Bronchial epithelial cell (primary cell): ENCODE measurements at places on chromosomes 5 and 9. TPM values are rescaled to one million over a fixed set of nuclear protein-coding genes. Genes with fewer than 3 reads are reported as not detected.
A peak's percentile ranks its signal among the peaks of the same experiment; 100 is the strongest.

DNA sequence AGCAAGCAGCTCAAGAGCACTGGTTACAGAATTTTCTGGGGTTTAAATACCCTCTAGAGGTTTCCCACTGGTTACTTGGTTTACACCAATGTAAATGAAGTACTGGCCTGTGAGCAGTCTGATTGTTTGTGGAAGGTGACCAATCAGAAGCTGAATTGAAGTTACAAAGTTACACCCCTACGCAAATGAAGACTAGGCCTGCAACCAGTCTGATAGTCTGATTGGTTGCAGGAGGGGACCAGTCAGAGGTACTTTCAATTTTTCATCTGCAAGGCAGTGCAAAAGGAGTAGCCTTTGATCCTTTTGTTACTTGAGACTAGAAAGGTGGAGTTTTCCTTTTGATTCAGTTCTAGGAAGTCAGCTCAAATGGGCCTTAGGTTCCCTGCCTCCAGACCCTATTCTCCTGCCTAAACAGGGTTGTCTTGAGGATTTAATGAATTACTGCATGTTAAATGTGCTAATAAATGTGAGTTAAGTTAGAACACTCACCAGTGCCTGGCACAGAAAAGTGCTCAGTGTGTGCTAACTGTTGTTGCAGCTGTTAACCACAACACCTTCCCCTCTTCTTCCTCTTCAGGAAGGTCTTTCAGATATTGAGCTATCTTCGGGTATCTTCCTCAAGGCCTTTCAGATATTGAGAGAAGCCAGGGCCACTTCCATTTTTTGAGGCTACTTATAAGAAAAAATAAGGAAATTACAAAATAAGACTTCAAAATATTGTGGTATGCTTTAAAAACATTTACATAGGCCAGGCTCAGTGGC is 32.1 kb upstream of the CLINT1 start:
- no peak for DNase-seq

- no peak for DNase-seq
These were observed 290.4 kb upstream of the PDE4D start for GRCh38 chr5:60183881-60184280.

DNA sequence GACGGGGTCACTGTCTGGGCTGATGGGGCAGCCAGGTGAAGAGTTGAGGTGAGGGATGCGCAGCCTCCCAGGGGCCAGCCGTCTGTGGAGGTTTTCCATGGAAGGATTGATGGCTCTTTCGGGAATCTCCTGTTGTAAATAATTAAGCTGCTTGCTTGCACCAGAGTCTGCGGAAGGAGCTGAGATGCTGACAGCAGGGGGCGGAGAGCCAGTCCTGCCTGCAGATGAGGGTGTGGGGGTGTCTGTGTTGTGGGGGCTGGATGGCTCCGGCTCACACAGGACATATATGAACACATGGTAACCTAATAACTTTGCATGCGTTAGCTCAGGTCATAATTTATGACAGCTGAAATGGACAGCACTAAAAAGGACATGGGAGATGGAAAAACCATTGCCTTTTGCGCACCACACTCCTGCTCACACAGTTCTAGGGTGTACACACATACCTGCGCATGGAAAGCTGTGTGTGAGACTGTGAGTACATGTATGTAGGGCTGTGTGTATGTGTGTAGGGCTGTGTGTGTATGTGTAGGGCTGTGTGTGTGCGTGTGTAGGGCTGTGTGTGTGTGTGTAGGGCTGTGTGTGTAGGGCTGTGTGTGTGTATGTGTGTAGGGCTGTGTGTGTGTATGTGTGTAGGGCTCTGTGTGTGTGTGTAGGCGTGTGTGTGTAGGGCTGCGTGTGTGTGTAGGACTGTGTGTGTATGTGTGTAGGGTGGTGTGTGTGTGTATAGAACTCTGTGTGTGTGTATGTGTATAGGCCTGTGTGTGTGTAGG is 36.8 kb upstream of the SEMA4D start:
- no peak for DNase-seq

DNA sequence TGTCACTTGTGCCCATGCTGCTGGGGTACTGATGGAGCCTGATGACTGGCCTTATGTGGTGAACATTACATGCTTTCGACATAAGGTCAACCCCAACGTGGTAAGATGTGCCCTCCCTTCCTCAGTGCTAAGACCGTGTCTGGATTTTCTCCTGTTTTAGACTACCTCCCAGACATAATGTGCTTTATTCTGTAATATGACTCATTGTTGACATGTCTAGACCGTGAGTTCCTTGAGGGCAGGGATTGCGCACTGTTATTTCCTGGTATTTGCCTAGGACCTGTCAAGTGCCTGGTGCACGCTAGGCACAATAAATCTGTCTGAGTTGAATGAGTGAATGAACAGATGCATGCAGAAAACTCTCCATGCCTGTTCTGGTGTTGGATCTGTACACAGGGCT is 346.0 kb downstream of the KDM4C start:
- peak; percentile 74 for DNase-seq

- DNase-seq = peak; percentile 64
These were observed 7.0 kb downstream of the PAM start for GRCh38 chr5:102762095-102762534.

DNA sequence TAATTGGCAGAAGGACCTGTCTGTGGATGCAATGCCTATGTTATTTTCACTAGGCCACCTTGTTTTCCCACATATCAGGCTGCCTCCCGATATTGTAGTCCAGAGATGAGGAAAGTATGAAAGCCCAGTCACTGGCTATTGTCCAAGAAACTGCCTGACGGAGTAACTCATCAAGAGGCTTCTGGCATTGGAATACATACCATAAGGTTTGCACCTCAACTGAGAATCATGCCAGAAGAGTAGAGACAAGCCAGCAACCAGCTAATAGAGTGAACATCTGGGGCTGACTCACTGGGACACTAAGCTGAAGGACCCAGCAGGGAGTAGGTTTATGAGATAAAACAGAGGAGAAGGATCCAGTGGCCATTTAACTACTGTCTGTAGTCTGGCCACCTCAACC is 137.2 kb upstream of the FST start:
- peak; percentile 98 for DNase-seq

DNA sequence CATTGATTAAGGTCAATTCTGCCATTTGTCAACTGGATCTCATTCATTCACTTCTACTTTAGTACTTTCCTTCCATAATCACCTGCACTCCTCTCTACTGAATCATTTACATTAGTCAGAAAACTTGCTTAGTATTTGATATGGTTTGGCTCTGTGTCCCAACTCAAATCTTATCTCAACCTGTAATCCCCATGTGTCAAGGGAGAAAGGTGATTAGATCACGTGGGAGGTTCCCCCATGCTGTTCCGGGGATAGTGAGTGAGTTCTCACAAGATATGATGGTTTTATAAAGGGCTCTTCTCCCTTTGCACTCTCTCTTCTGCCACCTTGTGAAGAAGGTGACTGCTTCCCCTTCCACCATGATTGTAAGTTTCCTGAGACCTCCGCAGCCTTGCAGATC is 23.7 kb upstream of the UGCG start:
- peak; percentile 55 for DNase-seq

GRCh38 chr5:180723936-180724335 is 15.9 kb downstream of the OR2Y1 start:
- DNase-seq = peak; percentile 5

DNA sequence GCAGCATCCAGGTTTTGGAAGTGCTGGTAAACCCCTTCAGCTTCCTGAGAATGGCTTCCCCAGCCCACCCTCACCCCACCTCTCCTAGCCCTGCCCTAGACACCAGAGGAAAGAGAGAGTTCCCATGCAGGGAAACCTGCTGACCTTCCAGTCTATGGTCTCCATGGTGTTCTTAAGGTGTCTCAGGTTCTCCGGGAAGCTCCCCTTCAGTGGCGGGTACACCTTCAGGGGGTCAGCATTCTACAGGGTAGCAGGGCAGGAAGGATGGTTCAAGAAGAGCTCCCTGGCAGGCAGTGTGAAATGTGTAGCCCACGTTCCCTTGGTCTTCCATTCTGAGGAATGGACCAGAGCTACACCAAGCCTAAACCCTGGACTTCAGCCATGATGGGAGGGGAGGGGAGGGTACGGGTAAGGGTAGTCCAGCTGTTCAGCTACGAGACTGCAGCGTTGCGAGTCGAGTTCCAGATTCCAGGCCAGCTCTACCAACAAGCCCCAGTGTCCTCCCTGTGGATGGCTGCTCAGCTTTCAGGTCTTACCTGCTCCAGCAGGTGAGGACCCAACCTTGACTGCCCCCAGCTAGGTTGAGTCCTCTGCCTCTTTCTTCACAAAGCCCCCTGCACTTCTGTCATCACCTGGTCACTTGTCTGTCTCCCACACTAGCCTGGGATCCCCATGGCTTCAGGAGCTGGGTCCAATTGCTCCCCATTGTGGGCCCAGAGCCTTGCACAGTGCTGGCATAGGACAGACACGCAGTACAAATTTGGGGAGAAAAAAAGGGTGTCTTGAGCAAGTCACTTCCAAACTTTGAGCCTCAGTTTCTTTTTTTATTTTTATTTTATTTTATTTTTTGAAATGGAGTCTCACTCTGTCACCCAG is 7.5 kb downstream of the CD74 start:
- DNase-seq = no peak

DNA sequence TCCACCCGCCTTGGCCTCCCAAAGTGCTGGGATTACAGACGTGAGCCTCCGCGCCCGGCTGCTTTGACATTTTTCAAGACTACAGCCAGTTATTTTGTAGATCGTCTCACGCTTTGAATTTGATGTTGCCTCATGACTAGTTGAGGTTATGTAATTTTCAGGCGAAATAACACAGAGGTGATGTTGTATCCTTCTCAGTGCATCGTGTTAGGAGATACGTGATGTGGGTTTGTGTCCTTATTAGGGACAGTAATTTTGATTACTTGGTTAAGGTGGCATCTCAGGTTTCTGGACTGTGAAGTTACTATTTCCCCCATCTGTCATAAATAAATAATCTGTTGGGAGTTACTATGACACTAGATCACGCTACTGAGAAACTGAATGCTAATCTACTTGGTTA is 25.0 kb downstream of the CTNNA1 start:
- DNase-seq = no peak

DNA sequence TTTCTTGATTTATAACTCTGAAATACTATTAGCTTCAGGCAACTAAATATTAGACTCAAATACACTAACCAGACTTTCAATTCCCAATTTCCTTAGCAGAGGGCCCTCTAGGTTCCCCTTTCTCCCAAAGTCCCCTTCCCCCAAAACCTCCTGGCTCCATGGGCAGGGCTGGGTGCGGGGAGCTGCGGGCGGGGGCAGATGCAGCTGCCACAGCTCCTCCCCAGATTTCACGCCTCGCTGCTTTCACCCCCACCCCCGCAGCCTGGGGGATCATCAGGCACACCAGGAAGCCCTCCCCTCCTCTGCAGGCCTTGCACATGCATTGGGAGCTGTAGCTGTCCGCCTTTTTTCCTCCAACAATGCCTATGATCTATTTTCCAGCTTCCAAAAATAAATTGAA is 82.8 kb upstream of the SPATA31C2 start:
- no peak for DNase-seq

DAP gene
- total RNA-seq = 10.5 and 11.8 TPM in 2 replicates
